ENCODE measurements at places on chromosomes 6 and 20.
A peak's percentile ranks its signal among the peaks of the same experiment; 100 is the strongest.

DNA sequence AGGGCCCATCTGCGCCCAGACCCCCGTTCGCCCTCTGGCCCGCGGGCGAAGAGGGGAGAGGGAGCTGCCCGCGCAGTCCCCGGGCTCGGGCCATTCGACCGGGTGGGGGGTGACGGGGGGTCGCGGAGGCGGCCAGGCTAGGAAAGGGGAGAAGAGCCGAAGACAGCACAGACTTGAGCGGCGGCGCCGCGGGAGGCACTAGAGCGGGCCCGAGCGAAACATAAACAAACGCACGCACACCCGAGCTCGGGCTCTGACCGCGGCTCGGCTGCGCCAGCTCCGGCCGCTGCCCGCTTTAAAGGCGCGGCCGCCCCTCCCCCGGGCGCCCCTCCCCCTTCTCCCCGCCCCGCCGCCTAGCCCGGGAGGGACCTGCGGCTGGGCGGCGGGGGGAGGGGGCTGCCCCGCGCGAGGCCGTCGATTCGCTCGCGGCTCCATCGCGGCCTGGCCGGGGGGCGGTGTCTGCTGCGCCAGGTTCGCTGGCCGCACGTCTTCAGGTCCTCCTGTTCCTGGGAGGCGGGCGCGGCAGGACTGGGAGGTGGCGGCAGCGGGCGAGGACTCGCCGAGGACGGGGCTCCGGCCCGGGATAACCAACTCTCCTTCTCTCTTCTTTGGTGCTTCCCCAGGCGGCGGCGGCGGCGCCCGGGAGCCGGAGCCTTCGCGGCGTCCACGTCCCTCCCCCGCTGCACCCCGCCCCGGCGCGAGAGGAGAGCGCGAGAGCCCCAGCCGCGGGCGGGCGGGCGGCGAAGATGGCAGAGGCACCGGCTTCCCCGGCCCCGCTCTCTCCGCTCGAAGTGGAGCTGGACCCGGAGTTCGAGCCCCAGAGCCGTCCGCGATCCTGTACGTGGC is at the start of gene FOXO3:
Gene FOXO3 (plus strand): TSS at position 455 of the 846 bp plus-strand sequence. CDS start 292 bp downstream, at position 747.
- DNase-seq, result peak; percentile 90

GRCh38 chr6:43936476-43936875 is 166.5 kb downstream of the VEGFA start:
- no peak for DNase-seq

DNA sequence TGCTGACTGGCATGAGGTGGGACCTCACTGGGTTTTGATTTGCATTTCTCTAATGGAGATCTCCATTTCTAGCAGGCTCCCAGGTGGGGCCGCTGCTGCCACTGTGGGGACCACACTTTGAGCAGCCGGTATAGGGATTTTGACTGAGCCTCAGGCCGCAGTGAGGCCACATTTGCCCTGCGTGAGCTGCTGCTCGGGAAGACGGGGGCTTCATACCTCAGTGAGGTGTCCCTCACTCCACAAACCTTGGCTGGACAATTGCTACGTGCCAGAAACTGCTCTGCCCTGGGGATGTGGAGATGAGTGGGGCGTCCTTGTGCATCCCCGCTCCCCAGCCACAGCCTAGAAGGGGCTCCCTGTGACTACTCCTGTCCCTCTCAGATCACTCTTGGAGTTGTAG is 134.3 kb downstream of the ANKRD60 start:
- DNase-seq, result no peak

DNA sequence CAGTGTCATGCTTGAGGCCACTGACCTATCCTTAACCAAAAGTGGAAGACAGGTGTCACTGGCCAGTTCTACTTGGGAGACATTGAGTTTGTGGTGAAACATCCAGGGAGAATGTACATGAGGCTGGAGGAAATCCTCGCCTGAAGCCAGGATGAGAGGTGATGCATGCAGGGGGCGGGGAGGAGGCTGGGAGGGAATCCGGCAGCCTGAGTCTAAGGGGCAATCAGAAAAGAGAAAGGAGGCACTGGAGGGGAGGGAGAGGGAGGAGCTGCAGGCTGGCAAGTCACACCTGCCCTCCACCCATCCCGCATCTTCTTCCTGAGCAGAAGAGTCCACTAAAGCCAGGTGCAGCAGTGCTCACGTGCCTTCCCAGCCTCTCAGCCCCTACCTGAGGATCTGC is 14.9 kb upstream of the DDO start:
- DNase-seq, result no peak

DNA sequence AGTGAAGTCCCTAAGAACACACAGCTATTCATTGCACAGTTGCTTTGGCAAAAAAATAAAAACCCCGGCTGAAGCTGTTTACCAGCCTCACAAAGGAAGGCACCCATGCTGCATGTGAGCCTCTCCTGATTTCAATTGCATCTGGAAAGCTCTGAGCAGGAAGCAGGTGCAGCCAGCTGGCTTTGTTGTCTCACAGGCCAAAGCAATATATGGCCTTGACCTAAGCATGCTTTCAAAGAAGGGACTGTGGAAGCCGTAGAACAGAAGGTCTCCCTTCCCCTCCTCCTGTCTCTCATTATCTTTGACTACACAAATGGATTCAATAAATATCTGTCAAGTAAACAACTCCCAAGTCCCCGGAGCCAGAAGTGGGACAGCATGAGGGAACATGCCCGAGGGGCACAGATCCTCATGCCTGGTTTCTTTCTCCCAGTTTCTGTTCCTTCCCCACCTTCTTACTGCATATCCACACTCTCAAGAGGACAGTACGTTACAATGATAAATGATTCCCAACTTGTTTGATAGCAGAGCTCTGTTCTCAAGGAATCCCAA is 57.2 kb upstream of the PCSK2 start:
- DNase-seq, result no peak

DNA sequence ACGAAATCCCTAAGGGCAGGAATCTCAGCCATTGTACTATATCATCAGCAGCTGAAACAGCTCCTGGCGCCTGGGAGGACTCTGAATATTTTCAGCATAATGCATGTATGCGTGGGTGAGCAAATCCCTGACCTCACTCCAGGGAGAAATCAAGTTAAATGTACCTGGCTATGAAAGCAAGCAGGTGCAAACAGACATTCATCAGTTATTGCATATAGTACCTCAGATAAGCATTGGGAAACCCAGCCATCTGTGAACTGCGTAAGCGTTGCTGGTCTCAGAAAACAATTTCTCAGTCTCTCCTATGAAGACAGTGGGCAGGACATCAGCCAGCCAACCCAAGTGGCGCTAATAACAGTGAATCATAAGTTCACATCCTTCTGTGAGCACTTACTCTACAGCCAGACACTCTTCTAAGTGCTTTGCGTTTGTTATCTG is 622.6 kb downstream of the EPM2A start:
- DNase-seq, result no peak

GRCh38 chr20:1555952-1556351 is 1.6 kb downstream of the SIRPD start:
- DNase-seq, result no peak
